Kidney capillary endothelial cell (primary cell): ENCODE measurements at places on chromosomes 2 and 18.

GRCh38 chr2:237816531-237816930 is 18.0 kb downstream of the RBM44 start:
- no peak for DNase-seq

GRCh38 chr2:18649502-18650135 is 60.2 kb upstream of the NT5C1B start:
- DNase-seq: no peak

- no peak for DNase-seq
These were observed 10.0 kb upstream of the GCA start for GRCh38 chr2:162333968-162334367.

- DNase-seq: no peak
These were observed 3.9 kb downstream of the ANKRD44 start for GRCh38 chr2:197306696-197307040.

DNA sequence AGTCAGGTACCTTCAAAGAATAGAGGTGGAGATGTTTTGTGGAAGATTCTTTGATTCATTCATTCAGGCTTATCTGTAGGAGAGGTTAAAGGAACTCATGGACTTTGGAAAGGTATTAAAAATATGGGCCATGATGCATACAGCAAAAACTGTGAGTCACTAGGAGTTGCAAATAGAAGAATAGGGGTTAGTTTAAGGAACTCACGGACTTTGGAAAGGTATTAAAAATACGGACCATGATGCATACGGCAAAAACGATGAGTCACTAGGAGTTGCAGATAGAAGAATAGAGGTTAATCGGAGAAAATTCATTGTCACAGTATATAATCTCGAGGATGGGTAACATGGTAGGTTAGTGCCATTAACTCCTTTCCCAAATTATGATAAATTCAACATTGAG is 41.2 kb downstream of the SLC9A2 start:
- no peak for DNase-seq
